Stimulated activated CD8-positive, alpha-beta memory T cell treated with anti-CD3 and anti-CD28 coated beads, Interleukin-7, amount 100 ng/mL, for 24 hours (primary cell): ENCODE measurements at places on chromosomes 5 and 9.
A peak's percentile ranks its signal among the peaks of the same experiment; 100 is the strongest.

DNA sequence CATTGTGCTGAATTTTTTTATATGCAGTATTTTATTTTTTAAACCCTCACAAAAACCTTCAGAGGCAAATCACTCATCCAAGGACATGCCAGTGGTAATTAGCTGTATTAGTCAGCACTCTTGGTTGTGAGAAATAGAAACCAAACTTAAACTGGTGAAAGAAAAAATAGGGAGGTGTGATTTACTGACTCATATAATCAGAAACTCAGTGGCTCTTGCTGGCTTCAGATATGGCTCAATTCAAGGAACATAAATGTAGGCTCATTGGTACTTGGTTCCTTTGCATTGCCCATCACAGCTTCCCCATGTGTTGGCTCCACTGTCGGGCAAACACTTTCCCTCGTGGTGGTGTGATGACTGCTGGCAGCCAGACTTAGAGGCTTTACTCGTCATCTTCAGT, 497.2 kb downstream of the MAT2B start:
- no peak for DNase-seq

DNA sequence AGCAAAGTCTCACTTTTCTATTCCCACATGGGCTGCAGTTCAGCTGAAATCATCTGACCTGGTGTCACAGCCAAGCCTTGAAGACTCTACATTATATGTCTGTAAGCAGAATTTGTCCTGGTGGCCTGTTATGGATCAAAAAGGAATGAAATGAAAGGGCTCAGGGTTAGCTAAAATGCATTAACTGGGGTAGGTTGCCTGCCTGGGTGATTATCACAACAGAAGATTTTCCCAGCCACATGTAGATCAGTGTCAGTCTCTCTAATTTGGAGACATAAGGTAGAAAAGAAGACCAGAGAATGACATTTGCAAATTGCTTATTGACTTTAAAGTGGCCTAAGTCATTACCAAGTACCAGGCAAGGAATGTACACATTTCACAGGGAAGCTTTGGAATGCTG, 289.0 kb downstream of the CAAP1 start:
- no peak for DNase-seq

GRCh38 chr9:129236441-129237145, 58.5 kb upstream of the IER5L start:
- DNase-seq: no peak

DNA sequence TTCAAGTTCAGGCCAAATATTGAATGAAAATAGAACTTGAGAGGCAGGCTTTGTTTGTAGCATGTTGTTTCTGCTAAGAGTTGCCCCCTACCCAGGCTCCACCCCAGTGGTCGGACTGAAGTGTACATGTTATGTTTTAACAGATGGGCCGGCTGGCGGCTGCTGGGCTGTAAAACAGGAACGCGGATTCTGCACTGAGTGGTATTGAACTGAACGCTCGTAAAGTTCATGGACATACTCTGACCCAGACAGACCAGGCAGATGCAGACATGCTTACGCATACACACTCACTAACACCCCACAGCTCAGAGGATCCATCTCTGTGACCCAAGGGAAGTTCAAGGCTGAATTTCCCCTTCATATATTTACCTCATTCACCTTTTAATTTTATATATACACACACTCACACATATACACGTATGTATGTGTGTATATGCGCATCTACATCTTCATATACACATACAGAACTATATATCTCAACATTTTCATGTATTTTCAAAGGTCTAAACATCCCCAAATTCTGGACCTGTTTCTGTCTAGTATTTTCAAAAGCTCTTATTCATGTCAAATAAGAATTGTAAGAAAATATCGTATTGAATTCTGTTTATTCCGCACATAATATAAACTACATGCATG, 1.4 kb downstream of the MARCHF3 start:
- DNase-seq: no peak

DNA sequence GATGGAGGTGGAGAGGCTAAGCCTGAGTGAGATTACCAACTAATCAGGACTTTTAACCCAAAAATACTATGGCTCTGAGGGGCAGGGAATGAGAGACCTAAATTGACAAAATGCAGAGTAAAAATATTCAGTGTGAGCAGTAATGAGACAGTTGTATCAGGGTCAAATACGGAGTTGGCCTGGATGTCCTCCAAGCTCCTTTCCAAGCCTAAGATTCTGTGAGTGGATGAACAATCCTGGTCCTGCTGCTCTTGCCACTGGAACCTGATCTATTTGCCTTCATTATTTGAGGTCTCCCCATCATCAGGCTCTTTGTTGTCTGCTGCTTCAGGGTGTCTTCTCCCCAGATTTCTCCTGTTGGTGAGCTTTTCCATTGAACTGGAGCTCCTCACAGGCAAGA, 1.1 kb downstream of the PDCD1LG2 start:
- no peak for DNase-seq

DNA sequence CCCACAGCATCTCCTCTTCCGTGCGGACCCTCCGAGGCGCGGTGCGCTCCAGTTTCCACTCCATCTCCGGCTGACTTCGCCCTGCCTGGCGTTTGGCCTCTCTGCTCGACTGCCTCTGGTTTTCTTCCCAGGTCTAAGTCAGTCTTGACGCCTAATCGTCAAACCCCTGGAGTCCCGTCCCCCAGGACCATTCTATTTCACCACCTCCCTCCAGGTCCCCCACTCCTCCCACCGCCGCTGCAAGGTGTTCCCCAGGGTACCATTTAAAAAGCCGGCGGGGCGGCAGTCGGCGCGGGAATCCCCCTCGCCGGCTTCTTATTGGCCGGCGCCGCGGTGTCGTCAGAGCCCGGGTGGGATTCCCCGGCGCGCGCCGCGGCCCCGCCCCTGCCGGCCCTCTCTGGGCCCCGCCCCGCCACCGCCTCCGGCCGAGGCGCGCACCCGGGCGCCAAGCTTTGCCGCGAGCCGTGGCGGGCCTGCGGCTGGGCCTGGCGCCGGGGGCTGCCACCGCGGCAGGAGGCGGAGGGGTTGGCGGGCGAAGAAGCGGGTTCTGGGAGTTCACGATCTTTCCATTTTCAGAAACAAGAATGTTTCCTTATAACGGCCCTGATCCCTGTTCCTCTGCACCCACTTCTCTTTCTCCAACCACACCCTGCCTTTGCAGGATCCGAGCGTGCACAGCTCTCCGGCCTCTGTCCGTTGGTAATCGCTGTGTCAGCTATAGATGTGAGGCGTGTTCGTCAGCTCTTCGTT, at the start of gene CDC20B:
Gene CDC20B (minus strand): TSS at position 241 of the 750 bp plus-strand sequence. CDS start 177 bp downstream, at position 64.
- peak; percentile 52 for DNase-seq

GRCh38 chr5:133222521-133222920, 170.7 kb downstream of the HSPA4 start:
- DNase-seq: no peak

GRCh38 chr5:40585537-40586267, 94.0 kb upstream of the PTGER4 start:
- DNase-seq: no peak

- no peak for DNase-seq
Measured at GRCh38 chr5:89613222-89613956, 730.4 kb upstream of the MEF2C start.

DNA sequence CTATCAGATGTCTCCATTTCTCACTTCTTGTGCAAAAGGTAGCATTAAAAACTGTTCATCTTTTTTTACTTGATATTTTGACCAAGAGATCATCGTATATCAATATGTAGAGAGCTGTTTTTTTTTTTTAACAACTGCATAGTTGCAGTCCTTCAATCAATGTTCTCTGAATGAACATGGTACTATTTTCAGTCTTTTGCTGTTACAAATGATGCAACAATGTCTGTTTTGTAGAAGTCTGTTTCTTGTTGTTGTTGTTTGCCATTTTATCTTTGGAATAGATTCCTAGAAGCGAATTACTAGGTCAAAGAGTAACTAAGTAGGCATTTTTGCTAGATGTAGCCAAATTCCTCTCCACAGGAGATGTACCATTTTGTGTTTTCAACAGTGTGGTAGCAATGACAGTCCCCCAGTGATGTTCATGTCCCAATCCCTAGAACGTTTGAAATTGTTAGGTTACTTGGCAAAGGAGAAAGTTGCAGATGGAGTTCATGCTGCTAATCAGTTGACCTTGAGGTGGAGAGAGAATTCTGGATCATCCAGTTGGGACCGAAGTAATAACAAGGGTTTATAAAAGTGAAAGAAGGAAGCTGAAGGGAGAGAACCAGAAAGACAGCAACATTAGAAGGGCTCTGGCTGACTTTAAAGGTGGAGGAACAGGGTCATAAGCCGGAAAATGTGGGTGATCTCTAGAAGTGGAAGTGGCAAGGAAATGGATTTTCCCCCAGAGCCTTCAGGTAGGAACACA, 6.3 kb downstream of the MTREX start:
- DNase-seq: no peak

- DNase-seq: no peak
Measured at GRCh38 chr9:108182950-108183381, 672.8 kb downstream of the ACTL7B start.

GRCh38 chr5:61309115-61309514, 22.9 kb upstream of the ZSWIM6 start:
- no peak for DNase-seq

DNA sequence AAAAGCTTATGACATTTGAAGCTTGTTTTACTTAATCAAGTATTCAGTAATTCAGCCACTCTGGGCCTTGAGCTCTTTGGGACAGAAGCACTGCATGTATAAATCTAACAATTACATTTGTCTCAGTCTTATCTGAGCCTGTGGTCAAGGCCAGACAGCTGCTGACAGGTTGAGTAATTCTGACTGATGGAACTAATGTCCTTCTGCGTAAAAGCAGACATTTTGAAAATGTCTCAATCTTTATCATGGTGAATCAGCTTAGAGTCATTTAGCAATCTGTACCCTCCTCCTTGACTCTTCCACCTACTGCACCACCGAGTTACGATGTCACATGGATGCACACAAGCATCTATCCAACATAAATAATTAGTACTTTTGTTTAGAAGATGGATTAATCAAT, 400.0 kb downstream of the ARRDC3 start:
- no peak for DNase-seq

- DNase-seq: no peak
Measured at GRCh38 chr9:8477450-8477849, 677.9 kb upstream of the DMAC1 start.

GRCh38 chr5:179484761-179485160, 65.6 kb upstream of the RUFY1 start:
- no peak for DNase-seq

DNA sequence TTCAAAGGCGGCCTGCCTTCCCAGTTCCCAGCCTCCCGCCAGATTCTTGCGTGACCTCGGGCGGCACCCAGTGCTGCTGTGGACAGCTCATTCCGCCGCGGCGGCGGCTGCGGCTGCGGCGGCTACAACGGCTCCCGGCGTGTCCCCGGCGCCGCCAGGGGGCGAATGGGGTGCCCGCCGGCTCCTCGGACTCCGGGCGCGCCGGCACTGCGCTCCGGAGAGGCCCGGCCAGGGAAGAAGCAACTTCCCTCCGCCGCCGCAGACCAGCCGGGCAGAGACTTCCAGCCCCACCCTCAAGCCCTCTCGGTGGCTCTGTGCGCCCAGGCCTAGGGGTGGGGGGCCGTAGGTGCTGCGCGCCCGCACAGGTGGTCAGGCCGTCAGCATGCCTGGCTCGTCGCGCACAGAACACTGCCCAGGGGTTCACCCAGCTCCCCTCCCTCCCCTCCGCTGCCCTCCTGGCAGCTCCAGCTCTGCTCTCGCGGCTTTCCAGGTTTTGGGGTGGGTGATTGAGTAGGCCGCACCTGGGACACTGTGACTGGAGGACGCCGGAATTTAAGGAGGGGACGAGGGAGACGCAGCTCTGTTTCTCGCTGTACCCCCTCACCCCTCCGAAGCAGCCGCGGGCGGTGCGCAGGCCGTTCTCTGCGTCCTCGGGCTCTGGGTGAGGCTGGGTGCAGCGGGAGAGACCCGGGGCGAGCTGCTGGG, 20.2 kb downstream of the IGIP start:
- peak; percentile 17 for DNase-seq

- DNase-seq: no peak
Measured at GRCh38 chr9:91422758-91423711, 597 bp downstream of the NFIL3 start.

DNA sequence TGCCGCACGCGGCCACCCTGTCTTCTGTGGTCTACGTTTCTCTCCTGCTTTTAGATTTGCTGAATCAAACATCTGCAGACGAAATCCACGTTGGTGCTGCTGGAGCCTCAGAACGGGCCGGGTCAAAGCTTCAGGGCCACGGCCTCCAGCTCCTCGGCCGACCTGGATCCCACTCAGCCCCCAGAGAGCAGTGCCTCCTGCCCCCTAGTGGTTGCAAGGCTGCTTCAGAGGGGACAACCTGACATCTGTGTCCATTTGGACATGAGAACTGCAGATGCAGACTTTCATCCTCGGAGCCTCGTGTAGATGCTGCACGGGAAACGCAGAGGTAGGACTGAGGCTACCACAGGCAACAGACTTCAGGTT, 23.0 kb upstream of the SLC6A3 start:
- DNase-seq: no peak

- DNase-seq: no peak
Measured at GRCh38 chr5:153831973-153832372, 206.7 kb downstream of the FAM114A2 start.

GRCh38 chr5:110361471-110361870, 365.0 kb downstream of the TMEM232 start:
- no peak for DNase-seq

DNA sequence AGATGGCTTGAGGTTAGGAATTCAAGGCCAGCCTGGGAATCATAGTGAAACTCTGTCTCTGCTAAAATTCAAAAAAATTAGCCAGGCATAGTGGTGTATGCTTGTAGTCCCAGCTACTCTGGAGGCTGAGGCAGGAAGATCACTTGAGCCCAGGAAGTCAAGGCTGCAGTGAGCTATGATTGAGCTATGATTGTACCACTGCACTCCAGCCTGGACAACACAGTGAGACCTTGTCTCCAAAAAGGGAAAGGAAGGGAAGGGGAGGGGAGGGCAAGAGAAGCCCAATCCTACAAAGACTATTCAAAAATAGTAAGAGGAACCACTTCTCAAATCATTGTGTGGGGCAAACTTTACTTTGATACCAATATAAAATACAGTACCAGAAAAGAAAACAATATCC, 11.2 kb downstream of the SEMA4D start:
- no peak for DNase-seq
